NCI-H460 (cell line): ENCODE measurements at places on chromosomes 16 and 17.

DNA sequence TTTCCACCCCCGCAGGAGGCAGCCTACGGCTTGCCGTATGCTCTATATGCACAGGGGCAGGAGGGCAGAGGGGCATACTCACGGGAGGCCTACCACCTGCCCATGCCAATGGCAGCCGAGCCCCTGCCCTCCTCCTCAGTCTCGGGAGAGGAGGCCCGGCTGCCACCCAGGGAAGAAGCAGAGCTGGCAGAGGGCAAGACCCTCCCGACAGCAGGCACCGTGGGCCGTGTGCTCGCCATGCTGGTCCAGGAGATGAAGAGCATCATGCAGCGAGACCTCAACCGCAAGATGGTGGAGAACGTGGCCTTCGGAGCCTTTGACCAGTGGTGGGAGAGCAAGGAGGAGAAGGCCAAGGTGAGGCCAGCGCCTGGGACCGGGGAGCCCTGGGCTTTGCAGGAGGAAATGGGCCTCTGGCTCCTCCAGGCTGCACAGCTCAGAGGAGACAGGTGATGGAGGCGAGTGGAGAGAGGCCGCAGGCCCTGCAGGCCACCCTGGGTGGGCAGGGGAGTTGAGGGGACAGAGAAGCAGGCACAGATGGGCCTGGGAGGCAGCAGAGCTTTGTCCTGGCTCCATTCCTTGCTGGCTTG, 8.6 kb downstream of the SETD1A start:
- no peak for DNase-seq

DNA sequence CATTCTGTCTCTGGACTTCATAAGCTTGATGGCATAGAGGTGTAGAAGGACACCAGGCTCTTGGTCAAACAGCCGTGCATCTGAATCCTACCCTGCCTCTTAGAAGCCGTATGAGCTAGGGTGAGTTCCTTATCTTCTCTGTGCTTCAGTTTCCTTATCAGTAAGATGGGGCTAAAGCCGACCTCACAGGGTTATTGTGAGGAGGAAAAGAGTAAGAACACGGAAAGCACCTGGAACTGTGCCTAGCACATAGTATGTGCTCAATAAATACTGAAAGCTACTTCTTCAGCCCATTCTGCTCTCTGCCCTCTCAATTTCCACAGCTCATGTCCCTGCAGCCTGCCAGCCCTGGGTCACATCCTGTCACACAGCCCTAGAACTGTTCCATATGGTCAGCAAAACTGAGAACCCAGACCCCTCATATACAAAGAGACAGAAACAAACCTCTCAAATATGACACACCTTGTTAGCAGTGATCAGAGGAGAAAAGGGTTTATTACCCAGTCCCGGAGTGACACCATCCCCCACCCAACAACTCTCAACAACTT, 17.0 kb upstream of the UBTF start:
- no peak for DNase-seq

DNA sequence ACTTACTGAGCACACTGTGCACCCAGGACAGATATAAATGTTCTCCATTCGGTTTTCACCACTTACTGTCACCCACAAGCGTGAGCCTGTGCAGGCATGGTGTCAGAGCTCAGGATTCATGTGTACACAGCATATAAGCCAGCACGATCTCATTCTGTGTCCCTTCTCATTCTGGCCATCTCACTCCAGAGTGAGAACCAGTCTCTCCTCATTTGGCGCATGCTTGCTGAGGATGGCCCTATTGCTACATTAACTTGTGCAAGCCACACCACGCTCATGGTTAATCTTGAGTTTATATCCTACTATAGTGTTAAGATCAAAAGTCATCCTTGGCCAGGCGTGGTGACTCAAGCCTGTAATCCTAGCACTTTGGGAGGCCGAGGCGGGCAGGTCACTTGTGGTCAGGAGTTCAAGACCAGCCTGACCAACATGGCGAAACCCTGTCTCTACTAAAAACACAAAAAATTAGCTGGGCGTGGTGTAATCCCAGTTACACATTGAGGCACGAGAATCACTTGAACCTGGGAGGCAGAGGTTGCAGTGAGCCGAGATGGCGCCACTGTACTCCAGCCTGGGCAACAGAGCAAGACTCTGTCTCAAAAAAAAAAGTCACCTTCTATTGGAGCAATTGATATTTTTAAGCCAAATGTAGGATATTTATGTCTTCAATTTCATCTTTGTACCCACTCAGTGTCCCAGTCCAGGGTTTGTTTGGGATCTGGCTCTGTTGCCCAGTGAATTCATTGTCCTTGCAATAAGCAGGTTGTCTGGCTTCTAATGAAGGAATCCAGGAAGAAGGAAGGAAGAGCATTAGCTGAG, 20.9 kb downstream of the SOCS1 start:
- DNase-seq, result no peak

- no peak for DNase-seq
Observed at GRCh38 chr16:67301080-67301782, 21.9 kb downstream of the PLEKHG4 start.

- no peak for DNase-seq
Observed at GRCh38 chr16:78925083-78925767, 675.3 kb downstream of the MAF start.
